ENCODE measurements at places on chromosomes 2 and 18. TPM values are rescaled to one million over a fixed set of nuclear protein-coding genes. Genes with fewer than 3 reads are reported as not detected.

MC2R gene
- total RNA-seq = not detected

HRH4 gene
- under 0.01 TPM for total RNA-seq

NOTO gene
- total RNA-seq = not detected

DNAH7 gene
- 0.66 TPM for total RNA-seq

PTRHD1 gene
- 18.5 TPM for total RNA-seq

BOLA3 gene
- total RNA-seq = 46.0 TPM

RNU2-63P gene
- total RNA-seq = not detected

ABCA12 gene
- under 0.01 TPM for total RNA-seq

ELAC1 gene
- total RNA-seq = 8.9 TPM

PUM2 gene
- 44.1 TPM for total RNA-seq

EHBP1 gene
- 232 TPM for total RNA-seq

TUBA3E gene
- total RNA-seq = not detected

ANKRD30B gene
- 0.50 TPM for total RNA-seq

All from smooth muscle cell of trachea (primary cell).